ENCODE measurements at places on chromosomes 3 and 15. TPM values are rescaled to one million over a fixed set of nuclear protein-coding genes. Genes with fewer than 3 reads are reported as not detected.

- DNase-seq = no peak
Observed at GRCh38 chr3:31707286-31707685, 174.6 kb downstream of the STT3B start.

The P2RY13 gene
- total RNA-seq = not detected

The ACAN gene
- 0.16 TPM for total RNA-seq

- no peak for DNase-seq
Observed at GRCh38 chr15:84818261-84819131, 1.3 kb downstream of the ALPK3 start.

GRCh38 chr3:58508437-58508836 lies 16.5 kb downstream of the KCTD6 start:
- no peak for DNase-seq

All from MG63 (cell line).